ENCODE measurements at places on chromosomes 13 and 19. TPM values are rescaled to one million over a fixed set of nuclear protein-coding genes. Genes with fewer than 3 reads are reported as not detected.

TNFSF9 gene
- 25.1 TPM for total RNA-seq

NXNL1 gene
- total RNA-seq, result not detected

ZNF600 gene
- total RNA-seq, result 12.7 TPM

LNX2 gene
- total RNA-seq, result 12.1 TPM

TICAM1 gene
- total RNA-seq, result 28.7 TPM

GPR12 gene
- total RNA-seq, result not detected

TMEM255B gene
- 7.7 TPM for total RNA-seq

GPR18 gene
- not detected for total RNA-seq

NLRP11 gene
- total RNA-seq, result 0.86 TPM

TNFAIP8L1 gene
- total RNA-seq, result 22.2 TPM

PPM1N gene
- 5.2 TPM for total RNA-seq

U2AF1L4 gene
- total RNA-seq, result 15.6 TPM

RDH8 gene
- not detected for total RNA-seq

LACC1 gene
- 2.6 TPM for total RNA-seq

PTGIR gene
- not detected for total RNA-seq

IL11 gene
- 2.8 TPM for total RNA-seq

SAMD1 gene
- 62.9 TPM for total RNA-seq

ZNF43 gene
- total RNA-seq, result 0.34 TPM

SRRM5 gene
- total RNA-seq, result not detected

TUBA3C gene
- not detected for total RNA-seq

MBD3L2 gene
- not detected for total RNA-seq

ZNF524 gene
- total RNA-seq, result 17.2 TPM

ELAVL1 gene
- total RNA-seq, result 134 TPM

CGB5 gene
- total RNA-seq, result not detected

CYSLTR2 gene
- total RNA-seq, result not detected

LMTK3 gene
- total RNA-seq, result 19.9 TPM

NPAS1 gene
- 4.6 TPM for total RNA-seq
